ENCODE measurements at places on chromosomes 1 and 21. TPM values are rescaled to one million over a fixed set of nuclear protein-coding genes. Genes with fewer than 3 reads are reported as not detected.

Gene MTHFR
- total RNA-seq = 75.0 TPM

Gene ASTN1
- total RNA-seq = under 0.01 TPM

Gene LIPI
- not detected for total RNA-seq

Gene PSMB4
- 318 TPM for total RNA-seq

All from bronchial smooth muscle cell (primary cell).